ENCODE measurements at places on chromosomes 7 and 10.

DNA sequence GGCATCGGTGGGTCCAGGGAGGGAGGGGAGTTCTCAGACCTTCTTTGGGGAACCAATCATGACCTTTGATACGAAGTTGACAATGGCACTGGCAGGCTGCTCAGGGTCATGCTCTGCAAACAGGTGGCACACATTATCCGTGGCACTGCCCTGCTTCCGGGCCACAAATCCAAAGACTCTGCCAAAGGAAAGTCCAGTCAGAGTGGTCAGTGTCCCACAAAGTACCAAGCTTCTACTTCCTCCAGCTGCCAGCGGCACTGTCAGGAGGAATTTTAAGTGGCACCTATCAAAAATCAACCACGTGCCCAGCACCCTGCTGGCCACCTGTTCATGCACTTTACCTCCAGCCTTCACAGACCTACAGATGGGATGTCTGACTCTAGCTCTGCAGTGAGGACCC lies 303.9 kb downstream of the TNS3 start:
- no peak for DNase-seq
- H3K27me3 ChIP-seq: peaks cover 6% of the 10 kb centered on the region
- H3K4me1 ChIP-seq: no peaks in the 10 kb centered on the region
- no peak overlapping the region for H3K27ac ChIP-seq

GRCh38 chr10:132786476-132786883 lies 533 bp upstream of the NKX6-2 start:
- no peaks in the 10 kb centered on the region for H3K4me1 ChIP-seq
- H3K27ac ChIP-seq: no peak overlapping the region
- H3K27me3 ChIP-seq: peaks cover 3% of the 10 kb centered on the region

DNA sequence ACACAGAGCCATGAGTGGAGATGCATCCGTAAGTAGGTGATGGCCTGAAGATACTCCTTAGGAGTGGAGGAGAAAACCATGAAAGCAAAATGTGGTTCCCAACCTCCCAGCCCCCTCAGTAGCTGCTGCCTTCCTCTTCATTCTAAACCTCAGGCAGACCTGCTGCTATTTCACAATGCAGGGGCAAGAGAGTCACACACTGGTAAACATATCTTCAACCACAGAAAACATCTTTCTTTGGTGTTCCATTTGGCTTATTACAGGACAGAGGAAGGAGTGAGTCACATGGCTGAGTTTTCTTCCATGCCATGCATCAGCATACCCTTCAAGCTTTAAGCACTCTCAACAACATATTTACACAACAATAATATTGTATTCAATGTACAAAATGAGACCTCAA lies 342.1 kb downstream of the BMPER start:
- H3K4me1 ChIP-seq: no peaks in the 10 kb centered on the region
- no peak overlapping the region for H3K27ac ChIP-seq
- H3K36me3 ChIP-seq: no peaks in the 10 kb centered on the region
- DNase-seq: no peak
- H3K4me3 ChIP-seq: no peak overlapping the region
- H3K27me3 ChIP-seq: no peaks in the 10 kb centered on the region

- no peaks in the 10 kb centered on the region for H3K36me3 ChIP-seq
- H3K27ac ChIP-seq: no peak overlapping the region
- H3K4me3 ChIP-seq: no peak overlapping the region
- H3K4me1 ChIP-seq: no peaks in the 10 kb centered on the region
Observed at GRCh38 chr10:5373307-5373706, 8.5 kb downstream of the UCN3 start.

GRCh38 chr10:85319826-85320225 lies 991.4 kb downstream of the CCSER2 start:
- H3K4me3 ChIP-seq: no peak overlapping the region
- no peaks in the 10 kb centered on the region for H3K4me1 ChIP-seq
- no peaks in the 10 kb centered on the region for H3K36me3 ChIP-seq
- no peaks in the 10 kb centered on the region for H3K27me3 ChIP-seq
- H3K27ac ChIP-seq: no peak overlapping the region
- DNase-seq: no peak

GRCh38 chr7:106421181-106421762 lies 136.5 kb upstream of the NAMPT start:
- H3K4me1 ChIP-seq: no peaks in the 10 kb centered on the region
- no peaks in the 10 kb centered on the region for H3K27me3 ChIP-seq
- H3K36me3 ChIP-seq: no peaks in the 10 kb centered on the region
- no peak overlapping the region for H3K27ac ChIP-seq
- DNase-seq: no peak

GRCh38 chr10:73551515-73551914 lies 39.6 kb downstream of the USP54 start:
- H3K4me3 ChIP-seq: no peak overlapping the region
- no peaks in the 10 kb centered on the region for H3K4me1 ChIP-seq
- no peaks in the 10 kb centered on the region for H3K36me3 ChIP-seq
- H3K27ac ChIP-seq: no peak overlapping the region
- no peak for DNase-seq

- DNase-seq: no peak
- H3K36me3 ChIP-seq: peaks cover 3% of the 10 kb centered on the region
- H3K4me1 ChIP-seq: peaks cover 85% of the 10 kb centered on the region
- peak overlapping the region; percentile 83 for H3K27ac ChIP-seq
- no peak overlapping the region for H3K4me3 ChIP-seq
- no peaks in the 10 kb centered on the region for H3K27me3 ChIP-seq
Observed at GRCh38 chr10:124739119-124739921, 4.9 kb downstream of the FAM53B start.

DNA sequence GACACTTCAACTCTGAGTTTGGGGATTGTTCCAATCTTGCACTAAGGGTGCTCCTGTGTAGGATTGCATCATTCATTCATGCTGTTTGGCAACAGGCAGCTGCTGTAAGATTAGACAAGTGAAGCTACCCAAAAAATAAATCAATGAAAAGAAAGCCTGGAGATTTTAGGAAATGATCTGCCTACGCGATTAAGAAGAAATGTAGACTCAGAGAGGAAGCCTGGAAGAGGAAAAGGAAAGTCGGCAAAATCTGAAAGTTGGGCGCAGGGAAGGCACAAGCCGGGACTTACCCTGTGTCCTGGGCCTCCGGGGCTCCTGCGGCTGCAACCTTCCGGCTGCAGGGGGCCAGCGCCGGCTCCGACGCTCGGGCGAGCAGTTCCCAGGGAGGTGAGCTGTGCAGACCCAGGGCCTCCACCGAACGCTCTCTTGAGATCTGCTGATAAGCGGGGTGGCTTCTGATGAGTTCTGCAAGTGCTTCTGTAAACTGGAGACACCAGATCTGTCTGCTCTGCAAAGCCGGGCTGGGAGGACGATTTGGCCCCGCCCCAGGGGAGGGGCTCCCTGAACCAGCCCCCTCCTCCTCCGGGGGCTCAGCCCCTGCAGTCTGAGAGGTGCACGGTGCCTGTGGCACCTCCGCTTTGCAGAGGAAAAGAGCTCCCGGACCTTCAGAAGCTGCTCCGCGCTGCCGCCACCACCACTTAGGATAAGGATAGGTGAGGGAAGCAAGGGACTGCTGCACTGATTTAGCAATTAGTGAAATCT lies 17.4 kb downstream of the PSPH start:
- H3K4me3 ChIP-seq: peak overlapping the region; percentile 60
- no peaks in the 10 kb centered on the region for H3K27me3 ChIP-seq
- peak; percentile 56 for DNase-seq
- H3K4me1 ChIP-seq: peaks cover 3% of the 10 kb centered on the region
- H3K27ac ChIP-seq: peak overlapping the region; percentile 39

DNA sequence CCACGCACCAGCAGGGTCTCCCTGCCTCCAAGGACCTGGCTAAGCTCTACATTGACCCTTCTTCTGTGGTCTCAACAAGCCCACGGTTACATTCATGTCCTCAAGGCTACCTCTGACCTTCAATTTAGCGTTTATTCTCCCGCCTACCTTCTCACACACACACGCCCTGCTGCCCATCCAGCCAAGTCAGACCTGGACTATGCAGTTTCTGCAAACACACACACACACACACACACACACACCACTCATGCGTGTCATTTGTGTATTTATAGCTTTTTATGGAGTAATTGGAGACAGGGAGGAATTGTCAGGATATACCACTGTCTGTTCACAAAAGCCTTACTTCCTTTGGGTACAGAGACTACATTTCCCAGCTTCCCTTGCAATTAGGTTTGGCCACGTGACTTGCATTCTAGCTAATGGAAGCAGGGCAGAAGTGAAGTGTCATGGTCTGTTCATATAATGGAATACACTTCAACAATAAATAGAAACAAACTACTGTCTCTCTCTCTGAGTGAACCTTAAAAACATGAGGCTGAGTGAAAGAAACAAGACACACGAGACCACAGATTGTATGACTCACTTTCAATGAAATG lies 53.8 kb upstream of the CPXM2 start:
- H3K4me3 ChIP-seq: no peak overlapping the region
- DNase-seq: no peak
- peaks cover 12% of the 10 kb centered on the region for H3K27me3 ChIP-seq
- H3K4me1 ChIP-seq: no peaks in the 10 kb centered on the region
- no peaks in the 10 kb centered on the region for H3K36me3 ChIP-seq
- H3K27ac ChIP-seq: no peak overlapping the region

DNA sequence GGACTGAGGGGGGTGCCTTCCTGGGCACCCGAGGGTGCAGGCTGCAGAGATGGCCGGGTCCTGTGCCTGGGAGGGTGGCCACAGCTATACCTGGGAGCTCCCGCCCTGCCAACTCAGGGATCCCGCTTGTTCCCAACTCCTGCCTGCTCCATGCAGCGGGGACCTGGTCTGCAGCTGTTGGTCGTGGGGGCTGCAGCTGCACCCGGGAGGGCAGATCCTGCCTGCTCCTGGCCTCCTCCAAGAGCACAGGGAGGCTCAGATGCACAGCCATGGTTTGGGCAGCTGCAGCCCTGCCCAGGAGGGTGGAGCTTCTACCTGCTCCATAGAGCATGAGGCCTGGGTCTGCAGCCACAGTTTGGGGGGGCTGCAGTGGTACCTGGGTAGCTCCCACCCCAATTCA lies 13.3 kb upstream of the TCTN3 start:
- H3K27me3 ChIP-seq: no peaks in the 10 kb centered on the region
- H3K4me1 ChIP-seq: no peaks in the 10 kb centered on the region
- H3K27ac ChIP-seq: no peak overlapping the region

DNA sequence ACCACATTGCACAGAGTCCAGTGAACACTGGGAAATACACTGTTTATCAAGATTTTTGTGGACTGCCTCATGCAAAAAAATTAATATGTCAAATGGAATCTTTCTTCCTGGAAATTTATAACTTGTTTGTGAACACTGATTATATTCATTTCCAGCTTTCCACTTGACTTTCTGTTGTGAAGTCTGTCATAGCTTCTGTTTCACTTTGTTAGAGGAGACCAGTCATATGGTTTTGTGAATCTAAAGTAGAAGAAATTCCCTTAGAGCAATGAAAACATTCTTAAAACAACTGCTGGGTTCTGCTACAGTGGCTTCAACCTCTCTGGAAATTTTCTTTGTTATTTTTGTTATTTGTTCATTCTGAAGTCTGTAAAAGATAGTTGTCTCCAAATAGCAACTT lies 349.5 kb upstream of the NFE2L3 start:
- no peak for DNase-seq
- H3K4me3 ChIP-seq: no peak overlapping the region
- no peaks in the 10 kb centered on the region for H3K27me3 ChIP-seq
- H3K27ac ChIP-seq: no peak overlapping the region

- DNase-seq: no peak
- no peaks in the 10 kb centered on the region for H3K4me1 ChIP-seq
- H3K27me3 ChIP-seq: no peaks in the 10 kb centered on the region
- H3K36me3 ChIP-seq: no peaks in the 10 kb centered on the region
Observed at GRCh38 chr7:113783403-113783802, 135.4 kb downstream of the PPP1R3A start.
